NCI-H2081 (cell line): ENCODE measurements at places on chromosomes 7 and 10.

DNA sequence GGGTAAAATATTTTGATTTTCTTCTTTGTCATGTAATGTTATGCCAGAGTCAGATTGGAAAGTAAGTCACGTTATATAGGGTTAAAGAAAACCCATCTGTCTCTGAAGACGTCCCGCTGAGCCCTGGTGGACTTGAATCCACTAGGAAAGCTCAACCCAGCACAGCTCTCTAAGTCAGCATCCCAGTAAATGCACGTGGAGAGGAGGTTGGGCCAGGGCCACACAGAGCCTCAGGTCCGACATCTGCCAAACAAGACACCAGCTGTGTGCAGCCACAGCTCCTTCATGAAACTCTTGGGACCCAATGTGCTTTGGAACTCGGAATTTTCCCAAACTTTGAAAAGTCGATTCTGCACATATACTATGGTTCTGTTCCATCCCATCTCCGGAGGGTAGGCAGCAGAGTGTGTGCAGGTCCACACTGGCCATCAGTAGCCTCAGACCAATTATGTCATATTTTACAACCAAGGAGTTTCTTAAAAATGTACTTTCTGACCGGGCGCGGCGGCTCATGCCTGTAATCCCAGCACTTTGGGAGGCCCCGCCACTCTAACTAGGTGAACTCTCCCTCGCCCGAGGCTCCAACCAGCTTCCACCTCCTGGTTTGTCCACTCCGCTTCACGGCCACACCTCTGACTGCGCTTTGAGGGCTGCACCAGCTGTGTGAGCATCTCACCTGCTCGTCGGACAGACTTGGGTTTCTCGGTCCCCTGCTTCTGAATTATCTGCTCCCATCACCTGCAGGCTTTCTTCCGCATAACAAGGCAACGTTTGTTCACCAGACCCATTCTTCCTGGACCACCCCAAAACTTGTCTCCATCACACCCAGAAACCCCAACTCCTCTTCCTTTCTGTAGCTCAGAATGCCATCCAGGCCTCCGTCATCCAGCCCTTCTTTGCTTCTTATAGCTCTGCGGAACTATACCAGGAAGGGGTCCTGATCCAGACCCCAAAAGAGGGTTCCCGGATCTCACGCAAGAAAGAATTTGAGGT lies 29.7 kb upstream of the DNAJB6 start:
- no peak for DNase-seq

GRCh38 chr10:108598831-108599230 lies 1324.5 kb downstream of the XPNPEP1 start:
- DNase-seq = no peak

GRCh38 chr7:75847707-75848106 lies 31.1 kb upstream of the RHBDD2 start:
- no peak for DNase-seq

DNA sequence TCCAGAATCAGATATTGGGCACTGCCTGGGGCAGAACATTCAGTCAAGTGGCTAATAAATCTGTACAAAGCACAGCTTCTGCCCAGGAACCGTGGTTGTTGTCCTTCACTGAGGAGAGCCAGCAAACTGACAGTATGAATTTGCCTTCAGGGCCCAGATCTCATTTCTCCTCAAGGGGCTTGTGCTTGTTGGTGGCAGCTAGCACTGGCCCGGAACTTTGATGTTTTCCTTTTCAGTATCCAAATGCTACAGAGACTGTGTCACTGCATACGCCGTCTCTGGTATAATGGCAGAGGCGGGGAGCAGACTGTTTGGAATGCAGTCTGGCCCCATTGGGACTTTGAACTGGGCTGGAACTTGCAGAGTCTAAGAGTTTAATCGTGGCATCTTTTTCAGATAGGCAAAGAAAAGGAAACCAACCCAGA lies 30.4 kb upstream of the ADD3 start:
- no peak for DNase-seq

DNA sequence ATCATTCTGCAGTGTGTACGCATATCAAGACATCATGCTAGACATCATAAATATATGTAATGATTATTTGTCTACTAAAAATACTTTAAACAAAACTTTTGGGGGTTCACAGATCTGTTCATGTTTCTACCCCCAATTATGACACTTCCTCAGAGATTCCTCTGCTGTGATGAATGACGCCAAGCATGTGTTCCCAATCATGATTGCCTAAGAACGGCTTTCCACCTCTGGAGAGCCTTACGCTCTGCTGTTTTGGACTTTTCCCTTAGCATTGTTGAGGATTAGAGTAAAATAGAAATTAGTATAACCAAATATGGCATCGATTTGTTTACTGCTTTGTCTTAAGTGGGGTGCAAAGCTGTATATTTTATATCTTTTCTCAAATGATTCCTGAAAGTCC lies 236.3 kb upstream of the IGFBP3 start:
- no peak for DNase-seq

DNA sequence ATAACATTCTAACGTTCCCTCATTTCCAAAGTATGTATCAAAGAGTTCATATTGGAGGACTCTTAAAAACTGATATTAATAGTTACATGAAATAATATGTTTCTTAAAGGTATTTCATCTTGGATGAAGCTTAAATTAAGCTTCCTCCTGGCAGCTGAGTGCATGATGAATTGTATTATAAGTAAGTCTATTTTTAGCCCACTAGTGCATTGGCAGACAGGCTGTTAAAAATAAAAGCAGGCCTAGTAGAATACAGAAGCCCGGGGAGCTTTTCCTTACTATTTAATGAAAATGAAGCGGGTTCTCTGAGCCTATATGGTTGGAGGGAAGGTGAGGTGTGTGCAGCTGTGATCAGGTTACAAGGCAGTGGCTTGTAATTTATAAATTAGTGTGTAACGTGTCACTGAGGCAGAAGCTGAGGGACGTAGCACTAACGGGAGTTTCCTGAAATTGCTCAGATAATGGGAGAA lies 130.7 kb upstream of the KMT2E start:
- no peak for DNase-seq

DNA sequence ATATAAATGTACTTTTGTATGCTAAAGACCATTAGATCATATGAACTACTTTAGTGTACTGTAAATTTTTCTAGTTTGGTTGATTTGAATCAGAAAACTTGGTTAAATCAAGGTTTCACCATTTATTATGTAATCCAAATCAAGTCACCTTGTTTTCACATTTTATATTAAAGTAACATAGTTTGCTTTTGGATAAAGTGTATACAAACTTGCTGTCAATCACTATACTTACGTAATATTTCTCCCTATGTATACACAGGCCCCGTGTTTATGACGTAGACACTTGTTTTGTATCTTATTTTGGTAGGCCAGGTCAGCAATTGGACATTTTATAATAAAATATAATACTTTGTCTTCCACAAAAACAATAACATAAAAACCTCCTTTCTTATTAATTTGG lies 32.2 kb downstream of the NAMPT start:
- no peak for DNase-seq

DNA sequence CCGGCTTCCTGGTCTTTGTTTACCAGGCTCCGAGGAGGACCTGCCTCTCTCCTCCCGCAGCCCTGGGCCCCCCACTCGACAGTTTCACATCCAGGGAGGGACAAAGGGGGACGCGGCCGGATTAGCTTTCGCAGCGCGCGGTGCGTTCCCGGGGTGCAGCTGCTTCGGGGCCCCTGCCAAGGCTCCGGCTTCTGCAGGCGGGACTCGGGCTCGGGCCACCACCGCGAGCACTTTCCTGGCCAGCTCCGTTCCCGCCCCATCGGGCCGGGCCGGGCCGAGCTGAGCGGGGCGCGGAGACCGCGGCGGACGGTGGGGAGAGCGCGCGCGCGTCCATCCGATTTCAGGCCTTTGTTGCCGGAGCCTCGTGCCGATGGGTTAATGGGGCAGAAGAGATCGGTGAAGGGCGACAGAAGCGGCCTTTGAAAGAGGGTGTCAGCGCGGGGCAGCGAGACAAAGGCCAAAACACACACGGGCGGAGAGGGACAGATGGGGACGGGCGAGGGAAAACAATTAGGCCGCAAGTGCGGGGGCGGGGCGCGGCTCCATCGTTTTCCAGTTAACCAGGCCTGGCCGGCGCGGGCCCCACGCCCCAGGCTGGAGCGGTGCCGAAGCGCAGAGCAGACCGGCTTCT lies 8.5 kb upstream of the UNCX start:
- DNase-seq = no peak

- DNase-seq = no peak
Observed at GRCh38 chr7:94182066-94182465, 177.9 kb upstream of the BET1 start.

- DNase-seq = peak; percentile 84
Observed at GRCh38 chr7:30476459-30477145, 2.0 kb downstream of the NOD1 start.

DNA sequence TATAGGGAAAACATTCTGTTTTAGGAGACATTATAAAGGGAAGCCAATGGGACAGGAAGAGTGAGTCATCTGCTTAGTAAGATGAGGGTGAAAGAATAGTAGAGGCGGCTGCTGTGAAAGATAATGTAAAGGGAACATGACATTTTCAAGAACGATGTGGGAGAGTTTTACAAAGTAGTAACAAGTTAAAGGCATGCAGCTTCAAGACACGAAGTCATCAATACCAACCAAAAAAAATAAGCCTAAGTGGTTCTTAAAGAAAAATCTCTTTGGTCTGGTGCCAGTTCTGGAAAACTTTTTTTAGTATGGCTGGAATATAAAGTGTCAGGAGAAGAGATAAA lies 6.1 kb downstream of the GSTO1 start:
- no peak for DNase-seq

DNA sequence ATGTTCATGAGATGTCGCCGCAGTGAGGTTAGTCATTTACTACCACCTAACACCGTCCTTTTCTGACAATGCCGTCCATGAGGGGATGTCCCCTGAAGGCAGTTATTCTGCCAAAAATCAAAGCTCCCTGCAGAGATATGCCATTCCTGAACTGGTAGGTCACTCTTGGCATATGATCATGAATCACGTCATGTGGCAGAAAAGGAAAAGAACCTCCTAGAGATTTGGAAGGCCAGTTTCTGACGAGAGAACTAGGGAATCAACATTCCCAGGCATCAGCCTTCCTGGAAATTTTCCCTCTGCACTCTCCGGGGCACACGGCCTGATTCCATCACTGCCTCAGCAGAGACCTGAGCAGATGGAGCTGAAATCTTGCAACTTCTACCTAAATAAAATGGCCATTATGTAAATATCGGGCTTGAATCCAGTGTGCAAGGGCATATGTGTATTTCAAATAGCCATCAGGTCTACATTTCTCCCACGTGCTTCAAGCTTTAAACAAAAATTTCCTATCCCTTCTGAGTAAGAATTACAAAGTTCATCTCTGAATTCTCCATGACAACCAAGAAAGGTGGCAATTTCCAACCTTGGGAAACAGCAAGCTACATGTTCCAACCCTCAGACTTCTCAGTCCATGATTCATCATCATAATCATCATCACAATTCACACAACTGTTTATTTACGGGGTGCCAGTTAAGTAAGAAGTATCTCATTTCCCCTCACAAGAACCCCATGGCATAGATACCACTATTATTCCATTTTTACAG lies 46.5 kb downstream of the AMPH start:
- no peak for DNase-seq

DNA sequence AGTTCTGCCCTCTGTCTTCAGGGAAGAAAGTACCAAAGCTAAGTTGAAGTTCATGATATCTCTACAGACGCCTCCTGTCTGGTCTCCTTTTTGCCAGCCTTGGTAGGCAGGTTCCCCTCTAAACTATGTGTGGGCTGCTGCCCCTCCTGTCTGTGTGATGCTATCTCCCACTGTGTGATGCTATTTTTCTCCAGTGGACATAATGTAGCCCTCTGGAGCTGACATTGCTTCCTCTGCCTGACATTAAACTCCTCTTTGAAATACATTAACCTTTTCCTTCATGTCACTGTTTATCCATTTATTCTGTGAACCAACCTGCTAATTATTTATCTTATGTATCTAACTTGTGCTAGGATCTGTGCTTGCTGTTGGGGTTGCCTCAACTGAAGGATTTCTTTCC lies at the start of gene PRSS58:
Gene PRSS58 (minus strand): TSS at position 101 of the 400 bp plus-strand sequence. CDS start 351 bp downstream, outside the sequence.
- DNase-seq = no peak
